Stimulated activated CD8-positive, alpha-beta memory T cell treated with anti-CD3 and anti-CD28 coated beads, Interleukin-7, amount 100 ng/mL, for 1 hour (primary cell): ENCODE measurements at places on chromosomes 11 and 22.

- no peak for DNase-seq
These were observed 20.0 kb downstream of the MARK2 start for GRCh38 chr11:63858628-63859550.

- DNase-seq = no peak
These were observed 349.4 kb downstream of the METTL15 start for GRCh38 chr11:28457481-28458065.

DNA sequence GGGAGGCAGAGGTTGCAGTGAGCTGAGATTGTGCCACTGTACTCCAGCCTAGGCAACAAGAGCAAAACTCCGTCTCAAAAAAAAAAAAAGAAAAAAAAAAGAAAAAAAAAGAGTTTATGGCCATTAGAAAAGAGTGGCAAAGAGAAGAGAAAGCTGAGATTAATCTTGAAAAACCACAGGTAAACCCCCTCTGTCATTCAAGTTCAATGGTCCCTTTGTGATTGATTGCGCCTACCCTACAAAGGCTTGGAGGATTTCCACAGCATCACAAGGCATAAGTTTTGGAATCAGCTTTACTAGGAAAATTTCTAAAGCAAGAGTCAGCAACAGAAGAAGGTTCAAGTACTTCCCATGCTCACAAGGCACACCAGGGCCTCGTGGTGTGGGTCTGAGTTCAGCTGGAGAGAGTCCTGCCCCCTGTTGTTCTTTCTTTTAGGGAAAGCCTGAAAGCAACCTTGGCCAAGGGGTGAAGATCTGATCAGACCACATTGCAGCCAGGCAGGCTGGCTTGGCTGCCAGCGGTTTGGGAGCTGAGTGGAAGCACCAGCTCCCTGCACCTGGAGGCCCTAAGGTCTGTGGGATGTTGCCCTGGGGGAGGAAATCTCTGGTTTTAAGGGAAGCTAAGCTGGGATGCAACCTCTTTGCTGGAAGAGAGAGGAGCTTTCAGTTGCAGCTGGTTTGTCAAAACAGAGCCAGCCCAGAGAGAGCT is 41.8 kb downstream of the SLN start:
- no peak for DNase-seq

GRCh38 chr11:34773826-34774225 is 142.4 kb downstream of the APIP start:
- DNase-seq = no peak

DNA sequence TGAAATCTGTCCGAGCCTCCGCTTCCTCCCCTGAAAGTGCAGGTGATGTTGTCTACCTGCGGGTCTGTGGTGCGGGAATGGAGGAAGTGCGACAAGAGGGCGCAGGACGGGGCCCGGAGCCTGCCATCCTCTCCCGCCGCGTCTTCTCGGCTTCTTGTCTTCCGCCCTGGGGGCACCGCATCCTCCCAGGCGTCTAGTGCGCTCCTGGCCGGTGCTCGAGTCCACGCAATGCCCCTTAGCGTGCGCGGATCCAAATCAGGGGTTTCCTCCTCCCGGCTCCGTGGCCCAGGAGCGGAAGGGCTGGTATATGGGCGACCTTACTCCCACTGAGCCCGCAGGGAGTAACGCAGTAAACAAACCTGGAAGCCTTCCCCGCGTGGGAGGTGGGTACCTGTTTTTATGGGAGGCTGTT is 405 bp downstream of the SFI1 start:
- no peak for DNase-seq

DNA sequence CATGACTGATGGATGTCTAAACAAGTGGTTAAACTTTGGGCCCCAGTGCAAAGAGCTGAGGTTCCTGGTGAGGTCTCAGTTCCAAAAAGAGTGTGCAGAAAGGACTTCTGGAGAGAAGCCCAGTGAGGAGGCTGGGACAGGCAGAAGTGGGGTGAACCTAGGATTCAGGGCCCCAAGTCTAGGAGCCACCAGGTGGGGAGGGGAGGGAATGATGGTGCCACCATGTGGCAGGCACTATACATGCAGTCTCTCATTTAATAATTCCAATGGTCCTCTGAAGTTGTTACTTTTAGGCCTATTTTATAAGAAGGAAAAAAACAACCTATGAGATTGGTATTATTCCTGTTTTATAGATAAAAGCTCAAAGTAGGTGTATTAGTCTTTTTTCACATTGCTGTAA is 102.0 kb downstream of the INSC start:
- DNase-seq = no peak

GRCh38 chr11:126111458-126112116 is 48.9 kb upstream of the CDON start:
- DNase-seq = no peak

DNA sequence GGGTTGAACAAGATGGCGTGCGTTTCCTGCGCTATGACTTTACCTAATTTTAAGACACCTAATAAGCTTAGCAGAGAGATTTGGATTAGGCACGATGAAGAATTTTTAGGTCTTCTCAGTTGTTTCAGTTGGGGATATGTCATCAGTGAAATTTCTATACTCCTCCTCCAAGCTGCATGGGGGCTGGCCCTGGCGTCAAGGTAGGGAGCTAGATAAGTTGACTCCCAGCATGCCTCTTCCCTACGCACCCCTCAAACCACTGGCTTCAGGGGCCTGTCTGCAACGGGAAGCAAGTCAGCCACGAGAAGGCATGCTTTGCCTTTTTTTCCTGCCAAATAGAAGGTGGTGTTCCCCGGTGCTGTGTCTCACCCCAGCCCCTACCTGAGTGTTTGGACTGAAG is 13.3 kb downstream of the DGAT2 start:
- DNase-seq = no peak

GRCh38 chr11:63489879-63490278 is 1.1 kb downstream of the PLAAT5 start:
- DNase-seq = no peak

DNA sequence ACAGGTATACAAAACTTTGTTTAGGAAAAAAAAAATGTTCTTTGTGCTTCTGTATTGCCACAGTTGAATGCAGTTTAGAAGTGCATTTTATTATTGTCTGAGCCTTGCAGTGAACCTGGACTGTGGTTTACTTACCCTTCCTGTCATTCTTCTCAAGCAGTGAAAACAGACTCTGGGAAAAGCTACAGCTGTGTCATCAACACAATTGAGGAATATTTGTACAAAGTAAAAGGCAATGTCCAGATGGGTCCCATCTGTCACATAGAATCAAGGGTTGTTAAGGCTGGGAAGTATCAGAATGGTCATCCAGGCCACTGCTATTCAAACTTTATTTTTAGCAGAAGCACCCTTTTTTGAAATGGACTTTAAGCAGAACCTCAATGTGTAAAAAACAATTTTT is 73.3 kb downstream of the TRIM44 start:
- no peak for DNase-seq

DNA sequence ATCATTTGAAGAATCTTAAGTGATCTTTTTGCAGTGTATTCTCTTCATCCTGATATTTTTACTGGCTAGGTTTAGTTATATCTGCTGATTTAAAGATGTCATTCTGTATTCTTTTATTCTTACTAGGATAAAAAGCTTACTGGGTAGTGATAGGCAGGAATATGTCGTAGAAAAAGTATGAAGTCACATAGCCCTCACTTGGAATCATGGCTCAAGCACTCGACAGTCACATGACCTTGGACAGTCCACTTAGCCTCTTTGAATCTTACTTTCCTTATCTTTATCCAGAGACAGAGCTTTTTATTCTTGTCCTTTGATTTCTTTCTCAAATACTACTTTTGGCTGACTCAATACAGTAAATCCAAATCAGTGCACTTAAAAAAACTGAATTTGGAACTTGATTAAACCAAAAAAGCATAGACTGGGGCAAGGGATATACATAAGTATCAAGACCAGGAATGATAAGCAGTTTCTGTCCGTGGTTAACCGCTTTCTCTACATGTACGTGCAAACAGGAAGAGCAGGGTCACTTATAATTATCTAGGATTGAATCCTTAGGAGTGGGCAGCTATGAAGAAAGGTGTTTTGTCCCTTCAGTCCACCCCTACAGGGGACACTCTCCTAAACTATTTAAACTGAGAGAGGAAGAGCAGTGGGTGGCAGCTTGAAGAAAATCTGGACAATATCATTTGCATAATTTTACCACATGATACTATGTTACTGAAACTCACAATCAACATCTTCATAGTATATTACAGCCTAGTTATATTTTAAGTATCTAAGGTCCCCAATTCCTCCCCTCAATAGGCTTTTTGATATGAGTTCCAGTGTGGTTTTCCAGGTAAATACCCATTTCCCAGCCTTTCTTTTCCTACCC is 8.0 kb downstream of the MMP7 start:
- DNase-seq = no peak

GRCh38 chr11:62504158-62504973 is 42.2 kb downstream of the AHNAK start:
- no peak for DNase-seq

DNA sequence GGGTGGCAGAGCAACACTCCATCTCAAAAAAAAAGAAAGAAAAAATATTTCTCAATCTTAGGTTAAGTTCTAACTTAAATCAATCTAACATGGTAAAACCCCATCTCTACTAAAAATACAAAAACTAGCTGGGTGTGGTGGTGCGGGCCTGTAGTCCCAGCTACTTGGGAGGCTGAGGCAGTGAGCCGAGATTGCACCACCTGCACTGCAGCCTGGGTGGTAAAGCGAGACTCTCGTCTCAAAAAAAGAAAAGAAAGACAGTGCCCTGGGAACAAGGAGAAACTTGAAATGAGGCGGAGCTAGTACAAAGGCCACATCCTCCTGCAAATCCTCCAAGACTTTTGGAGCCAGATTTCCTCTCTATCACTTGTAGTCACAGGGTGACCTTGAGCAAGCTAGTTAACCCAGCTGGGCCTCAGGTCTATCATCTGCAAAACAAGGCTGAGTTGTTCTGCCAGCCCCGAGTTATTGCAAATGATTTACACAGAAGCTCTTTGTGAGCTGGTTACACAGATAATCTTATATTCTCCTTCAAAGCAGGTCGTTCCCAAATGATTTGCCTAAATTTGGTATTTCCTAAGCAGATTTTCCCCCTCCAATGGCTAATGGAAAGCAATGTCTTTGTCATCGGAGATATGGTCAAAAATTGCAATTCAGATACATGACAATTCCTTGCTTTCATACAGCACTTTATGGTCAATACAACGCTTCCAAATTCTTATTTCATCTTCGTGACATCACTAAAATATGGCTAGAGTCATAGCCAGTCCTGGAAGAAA is 1.9 kb downstream of the ANKRD54 start:
- DNase-seq = no peak

DNA sequence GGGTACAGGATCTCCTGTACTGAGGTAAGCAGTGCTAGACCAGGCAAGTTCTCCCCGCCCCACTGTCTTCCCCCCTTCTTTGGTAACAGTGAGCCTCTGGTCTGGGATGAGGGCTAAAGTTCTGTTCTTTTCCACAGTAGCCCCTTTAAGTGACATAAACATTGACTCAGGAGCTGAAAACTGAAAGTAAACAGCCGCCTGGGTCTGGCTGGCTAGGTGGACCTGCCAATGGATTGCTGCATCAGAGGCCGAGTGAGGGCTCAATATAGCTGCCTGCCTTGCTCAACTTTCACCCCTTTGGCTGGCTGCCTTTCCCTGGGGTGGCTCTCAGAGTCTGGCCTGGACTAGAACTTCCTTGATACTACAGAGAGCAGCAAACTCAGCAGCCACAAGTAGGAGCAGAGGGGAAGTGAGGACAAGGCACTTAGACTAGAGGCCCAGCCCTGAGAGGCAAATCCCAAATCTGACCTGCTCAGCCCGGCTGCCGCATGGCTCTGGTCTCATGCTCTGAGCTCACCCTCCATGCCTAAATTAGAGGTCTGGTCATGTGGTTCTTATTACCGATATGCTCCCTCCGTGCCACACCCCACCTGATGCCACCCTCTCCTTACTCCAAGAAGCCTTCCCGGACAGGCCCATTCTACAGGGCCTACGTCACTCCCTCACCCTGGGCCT is 9.6 kb upstream of the UCP3 start:
- no peak for DNase-seq
